CD4-positive, alpha-beta T cell treated with Interleukin-15 for 4 hours (primary cell): ENCODE measurements at places on chromosomes 6 and 20.

DNA sequence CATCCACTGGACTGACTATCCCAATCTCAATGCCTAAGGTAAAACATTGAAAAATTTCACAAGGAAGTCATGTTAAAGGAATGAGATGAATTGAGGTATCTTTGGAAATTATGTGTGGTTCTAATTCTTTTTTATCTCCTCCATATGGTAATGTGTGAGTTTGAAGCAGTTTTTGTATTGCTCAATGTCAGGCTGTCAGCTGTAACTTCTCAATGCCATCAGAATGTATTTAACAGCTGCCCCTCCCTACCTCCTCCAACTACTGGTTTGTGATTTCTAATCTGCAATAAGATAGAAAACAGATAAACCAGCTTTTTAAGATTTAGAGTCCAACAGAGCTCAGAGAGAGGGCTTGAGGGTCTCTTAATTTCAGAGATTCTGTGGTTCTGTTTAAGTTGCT is 1005.8 kb upstream of the ADGRB3 start:
- no peak for DNase-seq

DNA sequence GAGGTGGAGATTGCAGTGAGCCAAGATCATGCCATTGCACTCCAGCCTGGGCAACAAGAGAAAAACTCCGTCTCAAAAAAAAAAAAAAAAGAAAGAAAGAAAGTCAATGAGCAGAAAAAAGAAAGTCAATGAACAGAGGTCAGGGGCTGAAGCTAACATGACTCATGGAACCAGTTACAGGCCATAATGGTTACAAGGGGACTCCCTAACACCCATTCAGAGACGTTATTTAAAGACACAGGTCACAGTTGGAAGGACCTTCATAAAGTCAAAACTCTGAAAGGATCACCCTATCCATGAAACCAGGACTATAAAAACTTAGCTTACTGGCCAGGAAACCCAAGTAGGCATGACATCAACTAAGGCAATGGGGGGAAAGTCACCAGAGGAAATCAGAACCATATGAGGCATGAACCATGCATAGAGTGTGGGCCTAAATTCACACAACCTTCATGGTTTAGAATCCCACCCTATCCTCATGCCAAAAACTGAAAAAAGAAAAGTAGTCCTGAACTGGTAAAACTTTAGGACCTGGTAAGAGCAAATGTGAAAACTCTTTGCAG is 18.2 kb downstream of the FBXL4 start:
- DNase-seq, result no peak

- no peak for DNase-seq
Measured at GRCh38 chr6:72742001-72742673, 120.3 kb downstream of the KCNQ5 start.

DNA sequence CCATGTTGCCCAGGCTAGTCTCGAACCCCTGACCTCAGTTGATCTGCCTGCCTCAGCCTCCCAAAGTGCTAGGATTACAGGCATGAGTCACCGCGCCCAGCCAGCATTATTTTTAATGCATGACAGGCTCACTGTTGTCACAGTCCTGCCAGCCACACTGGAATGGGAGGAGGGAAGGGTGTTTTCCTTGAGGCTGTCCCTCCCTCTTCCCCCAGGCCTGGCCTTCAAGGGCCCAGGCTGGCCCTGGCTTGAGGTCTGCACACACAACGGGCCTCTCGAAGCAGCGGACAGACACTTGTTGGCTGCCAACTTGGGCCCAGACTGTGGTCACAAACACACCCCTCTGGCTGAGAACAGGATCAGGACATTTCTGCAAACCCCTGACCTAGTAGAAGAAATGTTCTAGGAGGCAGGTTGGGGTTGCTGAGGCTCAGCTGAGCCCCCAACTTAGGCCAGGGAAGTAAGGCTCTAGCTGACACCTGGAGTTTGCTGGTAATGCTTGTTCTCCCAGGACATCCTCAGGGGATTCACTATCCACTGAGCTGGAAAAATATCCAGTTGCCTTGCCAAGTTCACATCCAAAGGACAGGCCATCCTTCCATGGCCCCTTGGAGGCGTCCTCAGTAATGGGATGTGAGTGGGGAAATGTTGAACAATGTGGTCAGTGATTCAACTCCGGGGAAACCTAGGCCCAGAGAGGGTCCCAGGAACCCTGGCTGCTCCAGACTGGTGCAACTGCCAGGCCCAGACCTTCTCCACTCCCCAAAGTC is 9.9 kb downstream of the SNTA1 start:
- DNase-seq, result no peak

GRCh38 chr20:324177-325044 is 941 bp upstream of the SOX12 start:
- peak; percentile 88 for DNase-seq

- no peak for DNase-seq
Measured at GRCh38 chr6:17494919-17495318, 101.5 kb downstream of the CAP2 start.

DNA sequence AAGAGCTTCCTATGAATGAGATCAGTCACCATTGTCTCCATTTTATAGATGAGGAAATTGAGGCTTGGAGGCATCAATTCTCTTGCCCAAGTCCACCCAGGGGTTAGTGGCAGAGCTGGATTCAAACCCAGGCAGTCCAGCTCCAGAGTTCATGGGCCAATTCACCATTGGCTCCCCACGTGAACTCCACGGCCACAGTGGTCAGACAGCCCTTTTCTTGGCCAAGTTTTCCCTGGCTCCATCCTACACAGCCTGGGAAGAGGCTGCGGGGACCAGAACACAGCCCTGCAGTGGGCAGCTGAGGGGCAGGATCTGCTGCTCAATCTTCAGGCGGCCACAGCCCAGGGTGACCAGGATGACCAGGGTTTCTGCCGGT is 20.5 kb downstream of the TGM2 start:
- DNase-seq, result no peak

DNA sequence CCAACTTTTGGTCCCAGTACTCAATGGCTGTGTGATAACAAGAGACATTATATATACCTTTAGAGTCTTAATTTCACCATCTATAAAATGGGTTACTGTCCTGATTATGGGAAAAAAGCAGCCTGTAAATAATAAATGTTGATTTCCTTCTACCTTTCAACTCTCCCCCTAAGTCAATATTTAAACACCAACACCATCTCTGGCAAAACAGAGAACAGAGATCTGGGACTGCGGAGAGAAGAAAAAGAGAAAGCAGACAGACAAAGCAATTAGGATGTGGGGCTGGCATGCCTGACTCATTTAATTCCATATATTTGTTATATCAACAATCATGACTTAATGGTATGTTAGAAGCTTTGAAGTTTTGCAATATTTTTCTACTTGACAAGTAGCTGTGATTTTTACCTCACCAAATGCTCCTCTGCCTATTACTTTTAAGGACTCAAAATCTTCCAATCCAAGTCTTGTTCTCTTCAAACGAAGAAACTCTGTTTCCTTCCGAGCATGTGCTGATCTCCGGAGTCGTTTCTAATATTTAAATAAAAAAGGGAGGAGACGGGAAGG is 23.3 kb downstream of the STK38 start:
- no peak for DNase-seq

DNA sequence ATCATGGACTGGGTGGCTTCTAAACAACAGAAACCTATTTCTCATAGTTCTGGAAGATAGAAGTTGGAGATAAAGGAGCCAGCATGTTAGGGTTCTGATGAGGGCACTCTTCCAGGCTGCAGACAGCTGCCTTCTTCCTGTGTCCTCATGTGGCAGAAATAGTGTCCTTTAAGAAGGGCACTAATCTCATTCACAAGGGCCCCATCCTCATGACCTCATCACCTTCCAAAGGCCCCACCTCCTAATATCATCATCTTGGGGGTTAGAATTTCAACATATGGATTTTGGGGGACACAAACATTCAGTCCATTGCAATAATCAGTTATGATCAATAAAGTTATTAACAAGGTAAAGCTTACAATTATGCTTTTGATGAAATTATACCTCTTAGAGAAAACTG is 130.8 kb upstream of the SLC22A23 start:
- DNase-seq, result no peak

GRCh38 chr6:127784468-127784867 is 116.4 kb downstream of the THEMIS start:
- DNase-seq, result no peak

GRCh38 chr6:63140692-63141318 is 70.5 kb upstream of the FKBP1C start:
- no peak for DNase-seq

- peak; percentile 37 for DNase-seq
Measured at GRCh38 chr6:44304282-44305199, 8.6 kb downstream of the AARS2 start.

DNA sequence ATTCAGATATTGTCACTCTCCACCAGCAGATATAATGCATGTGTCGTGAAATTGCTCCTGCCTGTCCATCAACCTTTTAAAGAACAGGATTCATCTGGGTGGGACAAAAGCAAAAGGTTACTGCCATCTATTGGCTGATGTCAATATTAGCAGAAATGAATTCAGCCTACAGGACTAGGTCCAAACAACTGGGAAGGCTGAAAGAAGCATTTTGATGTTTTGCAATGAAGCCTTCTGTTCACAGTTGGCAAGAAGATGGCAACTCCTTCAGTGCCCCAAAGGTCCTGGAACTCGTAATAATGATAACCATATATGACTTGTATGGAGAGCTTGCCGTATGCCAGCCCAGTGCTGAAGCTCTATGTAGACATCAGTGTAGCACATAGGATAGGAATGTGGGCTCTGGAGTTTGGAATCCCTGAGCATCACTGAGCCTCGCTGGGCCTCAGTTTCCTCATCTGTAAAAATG is 7.5 kb downstream of the BCAS1 start:
- peak; percentile 32 for DNase-seq
